ENCODE measurements at places on chromosomes 6 and 20.
A peak's percentile ranks its signal among the peaks of the same experiment; 100 is the strongest.

GRCh38 chr6:32937230-32937633 is 3.6 kb downstream of the HLA-DMB start:
- no peak for DNase-seq

DNA sequence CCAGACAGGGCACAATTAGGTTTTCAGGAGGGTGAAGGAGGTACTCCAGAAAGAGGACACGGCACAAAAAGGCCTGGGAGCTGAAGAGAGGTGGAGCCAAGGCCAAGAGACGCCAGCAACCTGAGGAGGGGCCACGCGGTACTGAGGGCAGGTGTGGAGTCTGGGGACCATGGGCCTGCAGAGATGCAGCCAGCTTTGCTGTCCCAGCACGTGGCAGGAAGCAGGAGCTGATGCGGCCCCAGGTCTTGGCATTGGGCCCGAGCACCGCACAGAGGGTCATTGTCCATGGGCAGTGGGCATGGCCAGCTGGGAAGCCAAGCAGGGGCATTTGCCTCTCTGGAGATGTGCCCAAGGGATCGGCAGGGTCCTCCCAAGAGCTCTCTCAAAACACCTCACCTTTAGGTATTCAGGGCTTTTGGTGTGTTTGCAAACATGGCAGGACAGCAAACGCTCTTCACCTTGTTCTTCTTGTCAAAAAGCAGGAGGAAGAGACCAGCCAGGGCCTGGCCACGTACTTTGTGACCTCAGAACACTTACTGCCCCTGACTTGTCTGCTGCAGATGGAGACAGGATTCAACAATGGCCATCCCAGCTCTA is 1.4 kb upstream of the BPIFB1 start:
- DNase-seq = no peak

DNA sequence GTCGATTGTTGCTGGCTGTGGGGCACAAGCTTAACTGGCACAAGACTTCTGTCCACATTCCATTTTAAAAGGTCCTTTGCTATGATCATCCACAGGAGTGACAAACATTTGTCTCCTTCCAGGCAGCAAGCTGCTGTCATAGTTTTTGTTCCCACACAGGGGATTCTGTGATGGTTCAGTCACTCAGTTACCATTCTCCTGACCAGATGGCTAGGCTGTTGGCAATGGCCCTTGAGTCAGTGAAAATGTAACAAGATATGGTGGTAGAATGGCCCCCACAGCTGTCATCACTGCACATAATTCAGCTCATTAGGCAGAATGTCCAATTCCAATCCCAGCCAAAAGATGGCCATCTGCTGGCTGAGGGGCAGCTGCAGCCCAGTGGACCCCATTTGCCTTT is 13.7 kb downstream of the BPIFA1 start:
- DNase-seq = no peak

GRCh38 chr20:58818586-58819285 is 32.0 kb downstream of the GNAS-AS1 start:
- DNase-seq = no peak

DNA sequence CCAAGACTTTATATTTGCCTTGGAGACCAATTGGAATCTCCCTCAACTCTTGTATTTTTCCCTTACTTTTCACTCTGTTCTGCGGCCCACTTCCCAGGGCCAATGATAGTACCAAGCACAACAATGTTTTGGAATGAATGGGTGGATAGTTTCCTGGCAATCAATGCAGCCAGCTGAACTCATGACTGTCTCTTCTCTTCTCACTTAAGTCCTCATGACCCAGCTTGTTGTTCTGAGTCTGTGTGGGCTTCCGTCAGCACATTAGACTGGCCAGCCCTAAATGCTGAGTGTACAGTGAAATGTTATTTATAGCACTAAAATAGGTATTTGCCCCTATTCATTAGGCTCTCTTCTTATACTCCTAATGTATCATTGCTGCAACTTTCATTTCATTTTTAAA is 5.6 kb upstream of the MBOAT1 start:
- DNase-seq = no peak

GRCh38 chr6:22471132-22471690 is 98.2 kb upstream of the HDGFL1 start:
- DNase-seq = peak; percentile 69

GRCh38 chr20:41889844-41890224 is 271.7 kb upstream of the CHD6 start:
- DNase-seq = no peak

GRCh38 chr6:157224951-157225574 is 98.3 kb downstream of the TMEM242 start:
- DNase-seq = no peak

DNA sequence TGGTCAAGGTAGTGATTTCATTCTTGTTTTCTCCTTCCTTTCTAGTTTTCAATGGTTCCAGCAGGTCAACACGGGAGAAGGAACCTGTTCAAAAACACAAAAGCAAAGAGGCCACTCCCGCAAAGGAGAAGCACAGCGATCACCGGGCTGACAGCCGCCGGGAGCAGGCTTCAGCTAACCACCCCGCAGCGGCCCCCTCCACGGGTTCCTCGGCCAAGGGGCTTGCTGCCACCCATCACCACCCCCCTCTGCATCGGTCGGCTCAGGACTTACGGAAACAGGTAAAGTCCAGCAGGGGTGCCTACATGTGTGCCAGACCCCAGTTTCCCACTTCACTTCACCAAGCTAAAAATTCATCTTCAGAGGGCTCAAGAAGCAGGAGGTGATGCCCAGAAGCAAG is 175.6 kb downstream of the DTNBP1 start:
- DNase-seq = no peak

- DNase-seq = no peak
These were observed 14.7 kb downstream of the UST start for GRCh38 chr6:148761527-148762011.

GRCh38 chr20:48381353-48382120 is 446.3 kb downstream of the PREX1 start:
- DNase-seq = no peak

DNA sequence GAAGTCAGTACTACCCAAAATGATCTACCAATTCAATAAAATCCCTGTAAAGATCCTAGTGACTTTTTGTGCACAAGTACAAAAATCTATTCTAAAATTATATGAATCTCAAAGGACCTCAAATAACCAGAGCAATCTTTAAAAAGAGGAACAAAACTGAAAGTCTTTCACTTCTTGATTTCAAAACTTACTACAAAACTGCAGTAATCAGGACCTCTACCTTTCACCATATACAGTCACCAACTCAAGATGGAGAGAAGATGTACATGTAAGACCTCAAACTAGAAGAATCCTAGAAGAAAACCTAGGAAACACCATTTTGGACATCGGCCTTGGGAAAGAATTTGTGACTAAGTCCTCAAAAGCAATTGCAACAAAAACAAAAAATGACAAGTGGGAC is 109.5 kb upstream of the CD93 start:
- DNase-seq = no peak

DNA sequence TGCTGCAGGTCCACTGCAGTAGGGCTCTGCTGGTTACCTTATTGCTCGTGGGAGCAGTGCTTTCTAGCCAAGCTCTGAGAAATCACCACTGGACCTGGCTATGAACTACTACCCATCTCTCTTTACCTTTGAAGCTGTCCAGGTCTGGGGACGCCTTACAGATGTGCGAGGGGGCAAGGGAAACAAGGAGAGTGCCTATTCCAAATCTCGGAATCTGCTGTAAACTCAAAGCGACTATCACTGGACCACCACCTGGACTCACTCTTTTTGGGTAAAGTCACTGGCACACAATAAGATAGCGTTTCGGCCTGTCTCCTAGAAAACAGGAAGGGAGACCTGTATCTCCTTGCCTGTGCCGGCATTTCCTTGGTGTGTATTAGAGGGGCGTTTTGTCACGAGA is 5.3 kb downstream of the NRN1 start:
- DNase-seq = no peak

- no peak for DNase-seq
These were observed 3.6 kb upstream of the EMILIN3 start for GRCh38 chr20:41370176-41370575.

- peak; percentile 68 for DNase-seq
These were observed 1.1 kb upstream of the ZBTB46 start for GRCh38 chr20:63831993-63832686.

GRCh38 chr6:11110921-11111768 is at the start of gene ERVFRD-1:
Gene ERVFRD-1, minus strand, starts transcription at chr6:11111725. Its CDS starts 6,415 bp downstream, at chr6:11105310.
- DNase-seq = no peak

- DNase-seq = no peak
These were observed 101.5 kb upstream of the SLC24A3 start for GRCh38 chr20:19110881-19111460.

GRCh38 chr6:125816828-125817280 is 26.1 kb downstream of the NCOA7 start:
- DNase-seq = no peak

DNA sequence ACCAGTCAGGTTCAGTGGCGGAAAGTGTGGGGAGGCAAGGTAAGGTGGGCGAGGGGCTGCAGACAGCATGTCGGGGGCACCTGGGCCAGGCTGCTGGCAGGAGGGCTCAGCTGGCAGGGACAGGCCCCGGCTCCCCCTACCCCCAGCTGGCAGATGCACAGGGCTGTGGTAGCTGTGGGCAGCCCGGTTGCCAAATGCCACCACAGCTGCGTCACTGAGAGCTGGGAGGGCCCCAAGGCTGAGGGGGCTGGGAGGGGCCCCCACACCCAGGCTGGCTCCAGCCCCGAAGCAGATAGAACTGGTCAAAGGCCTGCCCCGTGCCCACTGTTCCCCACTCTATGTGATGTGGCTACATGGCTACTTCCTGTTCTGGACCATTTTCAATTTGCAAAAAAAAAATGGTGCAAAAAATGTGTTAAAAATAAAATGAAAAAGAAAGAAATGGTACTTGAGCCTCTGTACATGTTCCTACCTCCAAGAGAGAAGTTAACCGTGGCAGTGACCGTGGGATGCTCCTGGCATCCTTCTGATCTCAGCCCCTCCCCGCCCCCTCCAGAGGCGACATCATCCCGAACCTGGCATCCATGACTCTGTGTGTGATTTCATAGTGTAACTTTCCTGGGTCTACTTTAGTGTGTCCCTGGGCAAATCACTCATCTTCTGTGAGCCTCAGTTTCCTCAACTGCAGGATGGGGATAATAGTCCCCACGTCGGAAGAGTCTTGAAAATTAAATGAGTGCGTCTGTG is 64.4 kb downstream of the UBE2V1 start:
- DNase-seq = peak; percentile 54

Data from left cardiac atrium (tissue), 4 donors.